ENCODE measurements at places on chromosomes 1 and 21.

GRCh38 chr1:11516961-11517635 lies 38.1 kb downstream of the DISP3 start:
- no peak for DNase-seq

- DNase-seq = no peak
These were observed 6.4 kb upstream of the E2F2 start for GRCh38 chr1:23537296-23537973.

DNA sequence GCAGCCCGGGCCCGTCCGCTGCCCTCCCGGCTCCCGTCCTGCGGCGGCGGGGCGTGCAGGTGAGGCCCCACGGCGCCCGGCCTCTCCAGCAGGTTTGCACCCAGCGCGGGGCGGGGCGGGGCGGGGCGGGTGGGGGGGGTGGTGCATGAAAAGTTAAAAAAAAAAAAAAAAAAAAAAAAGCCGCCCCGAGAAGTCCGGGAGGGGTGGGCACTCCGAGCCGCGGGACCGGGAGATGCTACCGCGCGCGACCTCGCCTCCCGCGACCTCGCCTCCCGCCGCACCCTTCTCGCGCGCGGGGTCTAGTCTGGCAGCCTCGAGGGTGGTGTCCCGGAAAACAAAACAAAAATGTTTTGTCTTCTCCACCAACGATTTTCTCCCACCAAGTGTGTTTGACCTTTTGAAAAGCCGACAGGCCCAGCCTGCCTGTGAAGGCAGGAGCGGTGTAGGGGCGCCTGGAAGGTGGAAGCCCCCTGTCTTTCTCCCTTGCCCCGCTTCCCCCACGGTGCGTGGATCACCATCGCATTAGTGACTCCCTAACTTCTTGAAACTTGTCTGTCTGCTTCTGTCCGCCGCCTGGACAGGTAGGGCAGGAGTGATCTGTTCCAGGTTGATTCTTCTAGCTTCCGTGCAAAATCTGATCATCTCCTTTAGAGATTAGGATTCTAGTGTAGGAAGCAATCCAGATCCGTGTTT lies 569 bp downstream of the RCAN3 start:
- DNase-seq = peak; percentile 34

- DNase-seq = no peak
These were observed 9.0 kb downstream of the PRDX1 start for GRCh38 chr1:45512641-45513054.

GRCh38 chr1:209349363-209350308 lies 233.9 kb upstream of the CAMK1G start:
- no peak for DNase-seq

DNA sequence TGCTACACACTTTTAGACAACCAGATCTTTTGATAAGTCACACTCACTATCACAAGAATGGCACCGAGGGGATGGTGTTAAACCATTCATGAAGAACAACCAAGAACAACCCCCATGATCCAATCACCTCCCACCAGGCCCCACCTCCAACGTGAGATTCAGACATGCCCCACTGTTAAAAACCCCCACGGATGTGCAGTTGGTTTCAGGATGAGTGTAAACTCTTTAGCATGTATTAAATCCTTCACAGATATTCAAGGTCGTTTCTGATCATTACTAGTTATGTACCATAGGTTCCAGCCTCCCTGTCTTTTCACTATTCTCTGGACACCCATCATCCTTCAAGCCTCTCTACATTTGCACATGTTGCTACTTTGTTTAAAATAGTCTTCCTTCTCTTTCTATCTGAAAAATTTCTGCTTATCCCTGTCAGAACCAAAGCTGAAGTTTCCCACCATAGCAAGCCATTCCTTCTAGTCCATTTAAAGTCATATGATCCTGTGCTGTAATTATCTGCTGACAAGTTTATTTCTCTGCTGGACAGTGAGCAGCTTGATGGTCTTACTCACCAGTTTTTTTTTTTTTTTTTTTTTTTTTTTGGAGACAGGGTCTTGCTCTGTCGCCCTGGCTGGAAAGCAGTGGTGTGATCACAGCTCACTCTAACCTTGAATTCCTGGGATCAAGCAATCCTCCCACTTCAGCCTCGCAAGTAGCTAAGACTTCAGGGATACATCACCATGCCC lies 36.8 kb downstream of the MAP10 start:
- DNase-seq = no peak

- DNase-seq = no peak
These were observed 41.1 kb downstream of the TENT5C start for GRCh38 chr1:117646956-117647355.

DNA sequence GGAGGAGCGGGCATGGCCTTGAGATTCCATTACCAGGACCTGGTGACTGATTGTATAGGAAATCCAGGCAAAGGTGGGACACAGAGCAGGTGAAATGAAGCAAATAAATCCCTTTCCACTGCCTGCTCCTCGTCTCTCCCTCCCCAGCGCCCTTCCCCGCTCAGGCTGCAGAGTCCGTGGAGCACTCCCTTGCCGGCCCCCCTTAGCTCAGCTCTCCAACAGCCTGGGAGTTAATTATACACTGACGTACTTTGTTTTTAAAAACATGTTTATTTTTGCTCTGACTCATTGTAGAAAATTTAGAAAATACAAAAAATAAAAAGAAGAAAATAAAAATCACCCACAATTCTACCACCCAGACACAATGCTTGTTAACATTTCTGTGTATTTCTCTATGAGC lies 61.7 kb downstream of the LGR6 start:
- no peak for DNase-seq

- no peak for DNase-seq
These were observed 53.8 kb downstream of the LYPLAL1 start for GRCh38 chr1:219227360-219228057.
